M059J (cell line): ENCODE measurements at places on chromosomes 2 and 18.

- DNase-seq: no peak
Observed at GRCh38 chr2:44780406-44780805, 161.1 kb upstream of the SIX3 start.

- peak; percentile 66 for DNase-seq
Observed at GRCh38 chr2:71801969-71802368, 345.7 kb downstream of the CYP26B1 start.

DNA sequence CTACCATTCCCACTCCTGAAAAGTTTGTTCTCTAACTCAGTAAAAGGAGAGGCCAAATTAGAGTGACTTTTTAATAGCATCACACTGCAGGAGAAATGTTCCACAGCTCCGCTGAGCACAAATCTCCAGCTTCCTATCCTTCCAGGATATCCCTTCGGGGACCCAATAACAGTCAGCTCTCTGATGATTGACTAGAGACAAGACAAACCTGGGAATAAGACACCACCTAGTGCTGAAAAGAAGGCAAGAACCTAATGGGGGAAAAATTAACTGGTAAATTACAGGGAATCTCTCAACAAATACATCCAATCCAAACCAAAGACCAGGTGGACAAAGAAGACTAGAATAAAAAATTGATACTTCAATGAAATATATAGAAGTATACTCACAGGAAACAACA, 977.1 kb upstream of the SOX11 start:
- DNase-seq: no peak

- no peak for DNase-seq
Observed at GRCh38 chr18:32276906-32277305, 87.1 kb downstream of the MEP1B start.

GRCh38 chr2:240512109-240512485, 45.7 kb downstream of the ANKMY1 start:
- DNase-seq: no peak

- DNase-seq: peak; percentile 88
Observed at GRCh38 chr2:207121784-207122183, 44.0 kb downstream of the KLF7 start.
